IPS-NIHi11 (cell line): ENCODE measurements at places on chromosomes 4 and X.

DNA sequence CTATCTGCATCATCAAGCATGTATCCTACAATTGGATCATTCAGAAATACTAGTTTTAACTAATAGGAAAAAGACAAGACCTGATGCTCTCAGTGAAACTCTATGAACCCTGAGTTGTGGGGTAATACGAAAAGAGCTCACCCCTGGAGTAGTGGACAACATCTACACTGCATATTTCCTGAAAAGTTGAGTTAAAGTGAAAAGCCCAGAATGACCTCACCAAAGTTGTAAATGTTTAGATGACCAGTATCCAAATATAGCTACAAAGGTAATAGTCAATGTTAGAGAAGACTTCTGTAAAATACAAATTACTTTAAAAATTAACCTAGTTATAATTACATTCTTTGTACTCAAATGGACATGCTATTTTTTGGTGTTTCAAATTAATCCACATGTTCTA, 52.8 kb upstream of the SRPX start:
- no peak for DNase-seq

DNA sequence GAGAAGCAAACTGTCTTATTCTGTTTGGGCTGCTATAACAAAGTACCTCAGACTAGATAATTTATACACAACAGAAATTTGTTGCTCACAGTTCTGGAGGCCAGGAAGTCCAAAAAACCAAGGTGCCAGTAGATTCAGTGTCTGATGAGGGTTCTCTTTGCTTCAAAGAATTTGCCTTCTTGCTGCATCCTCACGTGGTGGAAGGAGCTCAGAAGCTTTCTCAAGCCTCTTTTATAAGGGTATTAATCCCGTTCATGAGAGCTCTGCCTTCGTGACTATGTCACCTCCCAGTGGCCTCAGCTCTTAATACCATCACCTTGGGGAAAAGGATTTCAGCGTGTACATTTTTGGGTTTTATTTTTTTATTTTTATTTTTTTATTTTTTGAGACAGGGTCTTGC, 20.1 kb downstream of the CA5B start:
- DNase-seq = no peak

DNA sequence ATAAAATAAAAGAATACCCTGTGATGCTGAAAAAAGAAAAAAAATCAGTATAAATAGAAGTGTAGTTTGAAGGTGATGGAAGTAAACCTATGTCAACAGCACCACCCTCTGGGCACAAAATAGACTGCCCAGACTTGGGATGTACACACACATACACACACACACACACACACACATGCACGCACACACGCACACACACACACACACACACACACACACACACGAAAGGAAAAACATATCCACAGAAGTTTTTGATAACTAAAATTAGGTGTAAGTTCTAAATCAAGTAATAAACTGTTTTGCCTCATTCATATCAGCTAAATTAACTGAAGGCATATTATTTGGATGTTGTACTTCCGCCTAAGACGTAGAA, 40.5 kb downstream of the ANXA5 start:
- peak; percentile 43 for DNase-seq

GRCh38 chrX:9724711-9725110, 40.9 kb downstream of the GPR143 start:
- DNase-seq = no peak

DNA sequence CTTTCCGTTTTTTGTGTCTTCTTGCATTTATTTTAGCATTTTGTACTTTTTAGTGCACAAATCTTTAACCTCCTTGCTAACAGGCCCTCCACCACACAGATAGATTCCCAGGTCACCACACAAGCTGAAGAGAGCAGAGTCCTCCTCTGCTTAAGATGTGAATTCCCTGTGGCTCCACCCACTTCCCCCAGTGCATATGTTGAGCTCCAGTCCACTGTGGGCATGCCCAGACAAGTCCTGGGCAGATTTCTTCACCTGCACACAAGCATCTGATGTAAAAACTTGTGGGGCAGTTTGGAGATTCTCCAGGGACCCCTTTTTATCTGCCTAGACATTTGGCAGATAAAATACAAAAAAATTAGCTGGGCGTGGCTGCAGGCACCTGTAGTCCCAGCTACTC, 19.8 kb upstream of the PASD1 start:
- DNase-seq = no peak

- DNase-seq = no peak
These were observed 181.3 kb downstream of the IQCM start for GRCh38 chr4:149634368-149634767.

GRCh38 chr4:104915864-104916263, 230.8 kb upstream of the TET2 start:
- peak; percentile 58 for DNase-seq

- no peak for DNase-seq
These were observed 272.3 kb upstream of the FGF16 start for GRCh38 chrX:77174680-77175519.

GRCh38 chr4:3879681-3880614, 113.8 kb downstream of the ADRA2C start:
- DNase-seq = peak; percentile 31

DNA sequence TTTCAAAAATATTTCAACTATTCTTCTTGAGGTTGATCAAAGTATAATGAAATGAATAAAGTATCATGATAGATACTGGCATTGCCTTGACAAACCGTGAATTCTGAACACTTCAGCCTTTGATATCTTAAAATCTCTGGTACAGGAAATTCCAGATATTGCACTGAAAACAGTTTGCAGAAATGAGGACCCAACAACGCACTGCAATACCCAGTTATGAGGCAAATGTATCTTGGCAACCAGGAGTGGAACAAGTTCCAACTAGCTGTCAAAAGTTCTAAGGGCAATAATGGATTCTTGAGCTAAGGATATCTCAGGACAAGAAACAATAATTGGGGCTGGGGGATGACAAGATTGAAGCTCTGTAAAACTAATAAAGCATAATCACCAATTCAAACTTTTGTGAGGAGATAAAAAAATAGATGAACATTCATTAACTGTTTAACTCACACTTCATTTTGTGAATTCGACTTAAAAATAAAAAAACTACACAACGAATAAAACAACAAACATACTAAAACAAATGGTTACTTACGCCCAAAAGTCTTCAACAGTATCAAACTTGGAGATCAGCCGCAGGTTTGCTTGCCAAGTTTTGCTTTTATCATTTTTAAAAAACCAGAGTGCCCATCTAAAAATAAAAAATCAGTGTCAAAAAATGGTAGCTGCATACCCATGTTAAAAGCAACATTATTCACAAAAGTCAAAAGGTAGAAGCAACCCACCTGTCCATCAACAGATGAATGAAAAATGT, 38.1 kb downstream of the EIF4E start:
- DNase-seq = no peak

- DNase-seq = no peak
These were observed 15.7 kb downstream of the AASDH start for GRCh38 chr4:56371426-56372220.

GRCh38 chr4:54066718-54067129, 2.3 kb upstream of the CHIC2 start:
- no peak for DNase-seq

DNA sequence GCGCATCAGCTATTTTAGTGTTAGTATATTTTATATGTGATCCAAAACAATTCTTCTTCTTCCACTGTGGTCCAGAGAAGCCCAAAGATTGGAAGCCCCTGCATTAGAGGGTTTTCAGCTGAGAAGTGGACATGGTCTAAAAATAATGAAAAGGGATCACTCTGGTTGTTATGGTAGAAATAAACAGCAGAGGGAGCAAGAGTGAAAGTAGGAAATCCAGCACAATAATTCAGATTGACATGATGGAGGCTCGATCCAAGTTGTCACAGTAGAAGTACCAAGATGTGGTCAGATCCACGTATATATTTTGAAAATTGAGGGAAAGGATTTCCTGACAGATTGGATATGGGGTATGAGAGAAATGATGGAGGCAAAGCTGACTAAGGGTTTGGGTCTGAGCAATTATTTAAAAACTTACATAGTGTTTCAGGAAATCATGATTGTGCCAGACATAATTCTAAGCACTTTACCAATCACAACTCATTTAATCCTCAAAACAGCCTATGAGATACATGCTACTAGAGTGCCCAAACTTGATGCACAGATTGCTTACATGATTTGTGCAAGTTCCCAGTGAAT, 17.0 kb upstream of the TMEM144 start:
- peak; percentile 65 for DNase-seq

DNA sequence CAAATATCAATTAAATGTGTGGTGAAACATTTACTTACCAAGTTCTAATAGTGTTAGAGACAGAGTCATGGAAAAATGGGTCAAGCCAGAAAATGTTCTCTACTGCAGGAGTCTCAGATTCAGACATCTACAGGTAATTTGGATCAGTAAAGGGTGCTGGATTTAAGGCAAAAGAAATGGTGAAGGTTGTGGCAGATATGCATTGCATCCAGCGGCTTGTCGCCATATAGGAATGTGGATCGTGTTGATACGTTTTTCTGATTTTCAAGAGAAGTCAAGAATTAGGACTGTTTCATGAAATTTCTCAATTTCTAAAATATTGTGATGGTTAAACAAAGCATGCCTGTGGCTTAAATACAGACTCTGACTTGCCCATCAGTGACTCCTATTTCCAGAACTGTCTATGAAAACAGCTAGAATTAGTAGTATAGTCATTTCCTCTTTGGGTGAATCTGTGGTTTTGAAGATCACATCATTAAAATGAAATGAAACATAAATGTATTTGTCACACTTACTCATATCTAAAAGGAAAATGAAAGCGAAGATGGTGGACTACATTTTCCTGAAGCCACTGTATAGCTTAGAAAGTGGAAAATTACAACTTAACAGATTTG, 110.1 kb upstream of the VEGFC start:
- DNase-seq = no peak

DNA sequence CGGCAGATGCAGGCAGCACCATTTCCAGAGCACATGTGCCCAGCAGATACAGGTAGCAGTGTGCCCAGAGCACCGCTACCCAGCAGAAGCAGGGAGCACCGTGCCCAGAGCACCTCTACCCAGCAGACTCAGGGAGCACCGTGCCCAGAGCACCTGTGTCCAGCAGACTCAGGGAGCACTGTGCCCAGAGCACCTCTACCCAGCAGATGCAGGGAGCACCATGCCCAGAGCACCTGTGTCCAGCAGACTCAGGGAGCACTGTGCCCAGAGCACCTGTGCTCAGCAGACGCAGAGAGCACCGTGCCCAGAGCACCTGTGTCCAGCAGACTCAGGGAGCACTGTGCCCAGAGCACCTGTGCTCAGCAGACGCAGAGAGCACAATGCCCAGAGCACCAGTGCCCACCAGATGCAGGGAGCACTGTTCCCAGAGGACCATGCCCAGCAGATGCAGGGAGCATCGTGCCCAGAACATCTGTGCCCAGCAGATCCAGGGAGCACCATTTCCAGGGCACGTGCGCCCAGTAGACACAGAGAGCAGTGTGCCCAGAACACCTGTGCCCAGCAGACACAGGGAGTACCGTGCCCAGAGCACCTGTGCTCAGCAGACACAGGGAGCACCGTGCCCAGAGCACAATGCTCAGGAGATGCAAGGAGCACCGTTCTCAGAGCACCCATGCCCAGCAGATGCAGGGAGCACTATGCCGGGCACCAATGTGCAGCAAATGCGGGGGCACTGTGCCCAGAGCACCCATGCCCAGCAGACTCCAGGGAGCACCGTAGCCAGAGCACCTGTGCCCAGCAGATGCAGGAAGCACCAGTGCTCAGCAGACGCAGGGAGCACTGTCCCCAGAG, 236.4 kb downstream of the DHRSX start:
- no peak for DNase-seq

- DNase-seq = no peak
These were observed 11.0 kb upstream of the SCD5 start for GRCh38 chr4:82809619-82810018.

DNA sequence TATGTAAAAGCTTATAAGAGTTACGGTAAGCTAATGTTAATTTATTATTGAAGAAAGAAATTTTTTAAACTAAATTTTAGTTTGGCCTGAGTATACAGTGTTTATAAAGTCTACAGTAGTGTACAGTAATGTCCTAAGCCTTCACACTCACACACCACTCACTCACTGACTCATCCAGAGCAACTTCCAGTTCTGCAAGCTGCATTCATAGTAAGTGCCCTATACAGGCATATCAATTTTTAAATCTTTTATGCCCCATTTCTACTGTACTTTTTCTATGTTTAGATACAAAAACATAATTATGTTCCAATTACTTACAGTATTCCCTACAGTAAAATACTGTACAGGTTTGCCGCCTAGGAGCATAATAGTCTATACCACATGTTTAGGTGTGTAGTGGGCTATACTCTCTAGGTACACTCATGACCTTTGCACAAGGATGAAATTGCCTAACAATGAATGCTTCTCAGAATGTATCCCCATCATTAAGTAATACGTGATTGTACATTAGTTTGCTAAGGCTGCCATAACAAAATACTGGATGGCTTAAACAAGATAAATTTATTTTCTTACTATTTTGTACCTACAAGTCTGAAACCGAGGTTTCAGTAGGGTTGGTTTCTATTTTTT, 333.8 kb upstream of the PCDH7 start:
- no peak for DNase-seq

GRCh38 chr4:176533159-176533558, 213.4 kb downstream of the SPCS3 start:
- DNase-seq = no peak

- no peak for DNase-seq
These were observed 59.0 kb upstream of the SCRG1 start for GRCh38 chr4:173457893-173458292.

GRCh38 chr4:125445525-125445924, 130.8 kb downstream of the FAT4 start:
- no peak for DNase-seq

- no peak for DNase-seq
These were observed 21.2 kb downstream of the TRAM1L1 start for GRCh38 chr4:117063961-117064696.

GRCh38 chr4:102584091-102584490, 82.9 kb downstream of the NFKB1 start:
- DNase-seq = no peak

DNA sequence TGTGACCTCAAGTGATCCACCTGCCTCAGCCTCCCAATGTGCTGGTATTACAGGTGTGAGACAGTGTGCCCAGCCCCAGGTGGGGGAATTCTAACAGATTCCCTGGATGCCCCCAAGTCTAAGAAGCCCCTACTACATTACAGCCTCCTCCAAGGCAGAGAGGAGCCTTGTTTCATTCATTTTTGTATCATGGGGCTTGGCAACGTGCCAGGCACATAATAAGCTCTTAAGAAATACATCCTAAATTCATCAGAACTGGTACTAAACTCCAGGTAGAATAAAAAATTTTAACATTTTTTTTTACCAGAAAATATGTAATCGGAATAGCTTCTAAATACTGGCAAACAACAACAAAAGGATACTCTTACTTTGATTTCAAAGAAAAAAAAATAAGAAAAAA, 127.1 kb downstream of the CHIC2 start:
- no peak for DNase-seq

- DNase-seq = no peak
These were observed 29.7 kb downstream of the PARM1 start for GRCh38 chr4:74962584-74962983.

DNA sequence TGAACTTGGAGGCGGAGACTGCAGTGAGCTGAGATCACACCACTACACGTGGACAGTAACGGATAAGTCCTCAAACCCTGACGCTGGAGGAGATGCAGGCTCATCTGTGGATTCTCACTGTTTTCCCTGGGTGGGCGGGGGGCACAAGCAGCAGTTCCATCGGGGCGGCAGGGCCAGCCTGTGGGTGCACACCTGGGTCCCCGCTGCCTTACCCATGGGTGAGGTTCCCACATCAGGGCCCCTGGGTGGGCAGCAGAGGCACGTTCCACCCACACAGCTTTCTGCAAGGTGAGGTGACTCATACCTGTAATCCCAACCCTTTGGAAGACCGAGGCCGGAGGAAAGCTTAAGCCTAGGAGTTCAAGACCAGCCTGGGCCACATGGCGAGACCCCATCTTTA, 56.6 kb upstream of the MXD4 start:
- no peak for DNase-seq

GRCh38 chr4:79353075-79353474, 27.2 kb upstream of the NAA11 start:
- no peak for DNase-seq
